ENCODE measurements at places on chromosomes 7 and 10. TPM values are rescaled to one million over a fixed set of nuclear protein-coding genes. Genes with fewer than 3 reads are reported as not detected.

DNA sequence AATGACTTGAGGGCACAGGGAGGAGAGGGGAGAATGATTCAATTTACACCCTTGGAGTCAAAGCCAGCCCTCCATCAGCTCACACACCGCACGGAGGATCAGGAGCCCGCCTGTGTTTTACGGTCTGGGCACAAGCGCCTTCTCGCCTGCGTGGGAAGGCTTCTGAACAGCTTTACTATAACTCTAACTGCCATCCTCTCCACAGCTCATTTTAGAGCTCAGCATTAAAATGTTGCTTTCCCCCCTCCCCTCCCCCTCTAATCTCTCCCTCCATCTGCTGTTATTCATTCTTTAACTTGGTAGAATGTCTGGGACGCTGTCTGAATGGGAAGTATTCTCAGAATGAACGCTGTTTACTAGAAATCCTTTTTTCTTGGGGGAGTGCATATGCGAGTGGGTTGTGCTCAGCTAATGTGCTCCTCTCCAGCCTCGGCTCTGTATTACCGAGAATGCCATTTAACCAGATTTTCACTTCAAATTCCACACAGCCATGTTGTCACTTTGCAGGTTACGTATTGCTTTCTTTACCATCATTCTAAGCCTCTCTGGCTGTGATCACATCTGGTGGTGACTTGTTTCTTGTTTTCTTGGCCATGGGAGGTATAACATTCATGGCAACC lies 140.1 kb downstream of the GFRA1 start:
- DNase-seq, result no peak

The HOGA1 gene
- 0.85 TPM for total RNA-seq

DNA sequence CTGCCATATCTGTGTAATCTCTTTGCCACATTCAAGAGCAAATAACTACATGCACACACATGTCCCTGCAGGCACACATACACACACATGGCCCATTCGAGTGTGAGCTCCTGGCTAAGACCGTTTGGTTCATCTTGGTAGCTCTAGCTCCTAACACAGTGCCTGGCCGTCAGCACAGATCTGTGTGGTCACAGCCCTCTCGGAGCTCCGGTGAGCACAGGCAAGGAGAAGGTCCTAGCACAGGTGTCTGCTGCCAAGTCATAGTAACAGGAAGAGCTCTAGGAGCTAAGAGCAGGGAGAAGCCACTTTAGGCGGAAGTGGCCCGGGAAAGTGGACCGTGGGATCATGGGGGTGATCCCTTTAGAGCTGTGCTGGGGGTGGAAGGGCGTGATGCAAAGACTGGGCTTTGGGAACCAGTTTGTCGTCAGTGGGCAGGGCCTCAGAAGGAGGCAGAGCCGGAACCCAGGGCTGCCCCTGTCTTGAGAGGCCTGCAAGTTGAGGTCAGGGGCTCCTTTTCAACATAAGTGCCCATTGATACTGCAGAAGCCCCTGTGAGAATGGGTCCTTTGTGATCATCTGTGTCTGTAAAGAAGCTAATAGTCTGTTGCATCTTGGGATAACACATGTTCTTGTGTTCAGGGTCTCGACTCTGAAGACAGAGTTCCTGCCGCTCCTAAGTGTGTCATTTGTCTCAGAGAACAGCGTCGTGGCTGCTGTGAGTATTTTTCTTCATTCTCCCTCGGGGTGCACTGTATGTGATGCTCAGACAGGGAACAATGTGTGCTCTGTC lies 16.6 kb upstream of the ARPC1B start:
- DNase-seq, result no peak

GRCh38 chr7:43538404-43538771 lies 44.5 kb upstream of the STK17A start:
- DNase-seq, result no peak

GRCh38 chr10:6097063-6097462 lies 8.2 kb downstream of the RBM17 start:
- DNase-seq, result no peak

- no peak for DNase-seq
Observed at GRCh38 chr10:86317949-86318725, 48.5 kb downstream of the GRID1 start.

The AGR2 gene
- total RNA-seq, result 0.51 TPM

The GTPBP10 gene
- 13.7 TPM for total RNA-seq

DNA sequence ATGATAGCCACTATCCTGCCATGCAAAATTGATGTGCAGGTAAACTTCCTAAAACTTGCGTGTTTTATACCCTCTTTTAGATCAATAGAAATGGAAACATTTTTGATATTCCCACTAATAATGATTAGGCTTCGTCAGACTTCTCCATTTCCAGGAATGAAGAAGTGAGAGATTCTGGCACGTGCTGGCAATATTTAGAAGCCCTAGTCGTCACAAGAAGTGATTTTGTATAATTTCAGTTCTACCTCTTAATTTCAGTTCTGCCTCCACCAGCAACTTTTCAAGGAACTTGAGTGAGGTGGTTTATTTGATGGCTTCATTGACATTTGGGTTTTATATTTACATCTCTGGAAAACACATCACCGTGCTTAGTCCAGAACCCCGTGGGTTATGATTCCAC lies 61.9 kb downstream of the MRC1 start:
- no peak for DNase-seq

The AHR gene
- total RNA-seq, result 189 TPM

Data from dermis blood vessel endothelial cell (primary cell).